EH (cell line): ENCODE measurements at places on chromosomes 7 and 10.

- DNase-seq, result peak; percentile 85
Observed at GRCh38 chr7:92763636-92764423, 72.5 kb downstream of the CDK6 start.

DNA sequence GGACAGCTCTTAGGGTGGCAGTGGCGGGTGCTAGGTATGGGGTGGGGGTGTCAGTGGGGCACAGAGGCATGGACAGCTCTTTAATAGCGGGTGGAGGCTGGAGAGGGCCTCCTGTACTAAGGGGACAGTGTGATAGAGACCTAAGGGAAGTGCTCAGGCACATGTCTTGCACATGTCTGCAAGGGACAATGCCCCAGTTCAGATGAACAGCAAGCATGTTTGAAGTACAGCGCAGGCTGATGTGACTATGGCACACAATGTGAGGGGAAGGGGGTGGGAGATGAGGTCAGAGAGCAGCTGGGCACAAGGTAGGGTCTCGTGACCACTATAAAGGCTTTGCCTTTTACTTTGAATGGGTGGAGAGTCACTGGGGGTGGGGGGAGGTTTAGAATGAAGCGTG lies 3.5 kb downstream of the GIMAP8 start:
- no peak for DNase-seq

DNA sequence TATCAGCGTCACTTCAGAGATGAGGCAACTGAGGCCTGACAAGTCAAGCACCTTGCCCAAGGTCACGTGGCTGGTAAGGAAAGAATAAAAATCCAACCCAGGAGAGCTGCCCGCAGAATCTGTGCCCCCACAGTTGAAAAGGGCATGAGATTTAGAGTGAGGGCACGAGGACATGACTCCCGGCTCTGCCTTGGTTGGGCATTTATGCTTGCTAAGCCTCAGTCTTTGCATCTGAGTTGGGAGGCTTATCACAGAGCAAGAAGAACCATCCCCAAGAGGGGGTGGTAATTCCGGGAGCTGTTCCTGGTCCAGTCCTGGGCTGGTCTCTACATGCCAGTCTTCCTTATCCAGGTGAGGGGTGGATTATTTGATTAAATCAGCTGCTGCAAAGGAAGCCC lies 37.3 kb downstream of the PLPP4 start:
- no peak for DNase-seq

DNA sequence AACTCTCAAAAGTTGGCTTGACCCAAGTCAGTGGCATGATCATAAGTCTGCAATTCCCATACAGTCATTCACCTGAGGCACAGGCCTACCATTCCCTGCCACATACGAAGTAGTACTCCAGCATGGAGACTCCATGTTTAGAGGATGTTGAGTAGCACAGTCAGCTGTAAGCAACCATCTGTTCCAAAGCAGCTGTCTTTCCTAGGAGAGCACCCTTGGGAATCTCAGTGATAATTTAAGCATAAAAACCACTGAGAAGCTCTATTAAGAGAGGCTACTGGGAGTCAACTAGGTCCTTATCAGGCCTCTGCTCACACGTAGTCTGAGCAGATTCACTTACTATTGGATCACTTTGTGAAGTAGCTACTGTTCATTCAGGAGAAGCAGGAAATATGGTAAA lies 61.6 kb upstream of the UNC5B start:
- no peak for DNase-seq

GRCh38 chr7:26991796-26992195 lies 104.0 kb downstream of the HOXA1 start:
- DNase-seq, result no peak

DNA sequence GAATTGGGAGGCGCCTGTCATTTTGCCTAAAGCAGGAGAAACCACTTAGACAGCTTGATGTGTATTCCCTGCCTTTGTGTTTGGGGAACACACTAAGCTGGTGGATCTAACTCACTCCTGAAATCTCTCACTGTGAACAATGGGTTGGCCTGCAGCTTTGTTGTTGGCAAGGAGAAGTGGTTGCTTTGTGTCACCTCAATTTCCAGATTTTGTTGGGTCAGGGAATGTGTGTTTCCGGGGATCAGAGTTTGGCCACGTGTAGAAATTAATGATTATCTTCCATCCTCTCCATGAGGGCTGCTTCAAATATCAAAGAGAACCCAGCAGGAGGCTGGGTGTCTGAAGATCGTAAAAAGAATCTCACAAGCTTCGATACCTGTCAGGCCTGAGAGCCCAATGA lies 27.8 kb downstream of the A1CF start:
- no peak for DNase-seq

DNA sequence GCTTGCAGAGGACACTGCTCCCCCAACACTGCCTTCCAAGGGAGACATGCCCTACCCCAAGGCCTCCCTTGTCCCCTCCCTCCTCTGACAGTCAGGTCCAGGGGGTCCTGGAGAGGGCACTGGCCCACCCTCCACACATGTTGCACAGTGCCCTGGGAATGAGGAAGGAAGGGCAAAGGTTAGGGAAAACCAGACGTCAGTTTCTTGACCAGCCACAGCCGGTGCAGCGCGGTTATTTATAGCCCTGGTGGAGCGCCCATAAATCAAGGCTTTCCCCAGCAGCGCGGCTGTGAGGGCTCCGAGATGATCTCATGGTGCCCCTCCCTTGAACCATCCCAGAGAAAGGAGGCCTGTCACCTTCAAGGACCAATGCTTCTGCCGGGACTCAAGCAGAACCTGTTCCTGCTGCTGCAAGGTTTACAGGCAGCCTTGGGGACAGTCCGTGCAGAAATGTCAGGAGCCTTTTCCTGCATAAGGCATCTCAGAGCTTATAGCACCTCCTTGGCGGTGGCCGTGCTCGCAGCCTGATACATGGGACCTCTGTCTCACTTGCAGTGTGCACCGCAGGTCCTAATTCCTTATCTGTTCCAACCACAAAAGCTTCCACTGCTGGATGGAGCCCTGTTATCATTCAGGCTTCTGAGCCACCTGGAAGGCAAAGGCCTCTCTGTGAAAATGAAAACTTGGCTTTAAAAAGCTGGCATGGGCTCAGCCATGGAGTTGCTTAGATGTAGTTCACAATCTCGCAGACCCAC lies 127.3 kb downstream of the LHPP start:
- DNase-seq, result peak; percentile 49

DNA sequence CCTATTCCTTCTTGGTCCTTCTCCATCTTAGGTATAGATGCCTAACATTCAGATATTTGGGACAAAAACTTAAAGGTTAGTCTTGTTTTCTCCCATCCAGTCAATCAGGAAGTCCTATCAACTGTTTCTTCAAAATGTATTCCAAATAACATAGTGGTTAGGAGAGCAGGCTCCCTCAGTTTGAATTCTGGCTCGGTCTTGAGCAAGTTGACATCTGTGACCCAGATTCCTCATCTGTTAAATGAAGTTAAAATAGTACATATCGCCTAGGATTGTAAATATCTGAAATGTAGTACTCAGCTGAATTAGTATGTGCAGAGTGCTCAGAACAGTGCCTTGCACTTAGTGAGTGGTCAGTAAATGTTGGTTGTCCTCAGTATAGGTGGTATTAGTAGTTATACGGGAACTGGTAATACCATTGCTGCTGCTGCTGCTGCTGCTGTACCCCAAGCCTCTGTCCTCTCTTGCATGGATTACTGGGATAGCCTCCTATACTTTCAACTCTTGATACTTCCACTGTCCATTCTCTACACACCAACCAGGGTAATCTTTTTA lies 58.6 kb downstream of the RALA start:
- DNase-seq, result no peak

DNA sequence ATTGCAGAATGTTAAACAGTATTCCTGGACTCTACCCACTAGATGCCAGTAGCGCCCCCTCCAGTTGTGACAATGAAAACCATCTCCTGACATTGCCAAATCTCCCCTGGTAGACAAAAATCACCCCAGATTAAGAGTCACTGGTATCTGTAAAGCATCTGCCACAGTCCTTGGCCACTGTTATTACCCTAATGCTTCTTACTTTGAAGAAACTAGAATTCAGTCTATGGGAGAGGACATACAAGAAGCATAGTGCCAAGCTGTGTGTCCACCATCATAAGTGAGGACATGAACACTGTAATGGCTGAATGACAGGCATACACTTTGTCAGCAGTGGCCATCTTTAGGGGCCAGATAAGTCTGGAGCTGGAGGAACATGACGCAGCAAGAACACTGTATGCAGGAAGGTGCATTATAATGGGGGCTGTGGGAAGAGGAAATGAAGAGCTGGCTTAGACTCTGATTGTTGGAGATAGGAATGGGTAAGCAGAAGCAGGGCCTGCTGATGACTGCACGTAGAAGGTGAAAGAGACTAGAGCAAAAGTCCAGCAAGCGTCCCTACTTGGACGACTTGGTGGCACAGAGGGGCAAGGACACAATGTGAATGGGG lies 32.5 kb downstream of the CBX3 start:
- no peak for DNase-seq

DNA sequence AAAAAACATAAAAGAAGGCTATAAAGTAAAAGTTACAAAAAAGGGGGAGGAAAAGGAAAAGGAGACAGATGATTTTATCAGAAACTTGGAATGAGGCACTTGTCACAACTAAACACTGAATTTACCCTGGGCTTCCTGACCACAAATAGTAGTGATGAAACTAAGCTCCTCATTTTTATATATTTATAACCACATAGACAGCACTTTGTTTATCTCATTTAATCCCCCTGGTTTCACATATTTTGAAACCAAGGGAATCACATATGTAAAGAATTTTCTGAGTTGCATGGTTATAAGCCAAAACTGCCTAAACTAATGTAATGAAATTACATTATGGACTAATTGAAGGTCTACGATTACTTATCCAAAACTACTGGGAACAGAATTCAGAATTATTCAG lies 39.6 kb upstream of the MET start:
- peak; percentile 51 for DNase-seq

- DNase-seq, result no peak
Observed at GRCh38 chr10:59285073-59285472, 77.3 kb downstream of the FAM13C start.
